Left cardiac atrium (tissue), 4 donors: ENCODE measurements at places on chromosomes 6 and 20.

- DNase-seq: no peak
Observed at GRCh38 chr6:44672841-44673240, 285.3 kb downstream of the CDC5L start.

DNA sequence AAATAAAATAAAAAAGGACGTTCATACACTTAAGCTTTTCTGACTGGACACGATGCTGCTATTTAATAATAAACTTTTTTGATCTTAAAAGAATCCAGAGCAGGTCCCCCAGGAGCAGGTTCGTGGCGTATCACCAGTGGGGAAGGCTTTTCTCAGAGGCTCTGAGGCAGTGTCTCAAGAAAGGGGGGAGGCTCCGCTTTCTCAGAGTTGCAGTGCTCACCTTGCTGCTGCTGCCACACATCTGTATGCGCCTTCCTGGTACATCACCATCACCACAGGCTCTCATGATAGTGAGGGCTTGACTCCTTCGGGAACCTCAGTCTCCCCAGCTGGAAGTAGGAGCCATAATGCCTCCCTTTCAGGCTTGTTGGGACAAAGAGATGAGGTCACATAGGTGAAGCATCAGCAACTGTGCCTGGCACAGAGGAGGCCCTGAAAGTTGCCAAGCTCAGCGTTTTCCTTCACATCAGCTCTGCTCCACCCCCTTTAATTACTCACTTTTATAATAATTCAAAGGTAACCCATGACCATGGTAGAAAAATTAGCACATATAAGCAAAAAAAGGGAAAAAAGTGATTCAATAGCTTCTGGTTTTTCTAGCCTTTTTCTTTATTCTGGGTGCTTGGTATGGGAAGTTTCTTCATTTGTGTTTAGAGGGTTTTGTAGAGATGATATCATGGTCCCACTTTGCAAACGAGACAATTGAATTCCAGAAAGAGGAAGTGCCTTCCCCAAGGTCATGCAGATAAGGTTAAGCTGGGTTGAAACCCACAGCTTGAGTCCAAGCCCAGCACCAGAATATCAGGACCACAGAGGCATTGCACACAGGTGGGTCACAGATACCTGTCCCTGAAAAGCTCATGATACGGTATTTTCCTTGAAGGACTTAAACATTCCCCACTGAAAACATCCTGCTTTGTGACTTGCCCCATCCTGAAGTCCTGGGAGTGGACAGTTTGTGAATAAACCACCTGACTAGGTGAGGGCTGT is 24.5 kb downstream of the SRSF3 start:
- no peak for DNase-seq

GRCh38 chr20:2282181-2282580 is 13.6 kb upstream of the TGM3 start:
- DNase-seq: no peak

- DNase-seq: no peak
Observed at GRCh38 chr6:23091795-23092194, 522.4 kb downstream of the HDGFL1 start.
